ENCODE measurements at places on chromosomes 13 and 19. TPM values are rescaled to one million over a fixed set of nuclear protein-coding genes. Genes with fewer than 3 reads are reported as not detected.

DNA sequence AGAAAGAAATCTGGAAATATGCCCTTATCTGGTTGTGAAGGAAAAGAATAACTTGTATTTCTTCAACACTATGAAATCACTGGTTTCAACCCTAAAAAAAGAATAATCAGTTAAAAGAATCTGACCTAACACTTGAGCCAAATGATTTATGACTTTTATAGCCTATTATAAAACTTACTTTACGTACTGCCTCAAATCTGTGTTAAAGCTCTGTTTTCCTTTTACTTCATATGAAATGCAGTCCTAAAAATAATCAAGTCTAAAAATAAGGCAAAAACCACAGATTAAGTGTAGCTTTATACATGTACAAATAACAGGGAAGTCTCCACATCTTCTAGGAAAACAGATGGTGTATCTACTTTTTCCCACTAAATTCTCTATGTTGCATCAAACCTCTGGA lies 101.3 kb downstream of the VWA8 start:
- no peak for DNase-seq

GRCh38 chr19:2678044-2678671 lies 24.3 kb downstream of the GNG7 start:
- peak; percentile 67 for DNase-seq

DNA sequence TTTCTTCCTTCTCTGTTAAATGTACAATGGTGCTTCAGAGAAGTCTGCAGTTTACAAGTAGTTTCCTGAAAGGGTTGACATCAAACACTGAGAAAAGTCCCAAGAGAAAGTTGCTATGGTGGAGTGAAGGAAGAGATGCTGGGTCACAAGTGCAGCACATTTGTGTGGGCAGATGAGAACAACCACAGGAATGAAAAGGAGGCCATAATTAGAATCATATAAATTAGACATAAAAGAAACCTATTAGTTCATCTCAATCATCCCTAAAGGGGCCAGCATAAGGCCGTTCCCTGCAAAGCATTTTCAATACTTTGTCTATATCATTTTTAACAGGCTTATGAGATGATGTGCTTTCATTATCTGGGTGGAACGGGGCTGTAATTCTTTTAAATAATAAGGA lies 359.2 kb downstream of the IRS2 start:
- DNase-seq, result no peak

DNA sequence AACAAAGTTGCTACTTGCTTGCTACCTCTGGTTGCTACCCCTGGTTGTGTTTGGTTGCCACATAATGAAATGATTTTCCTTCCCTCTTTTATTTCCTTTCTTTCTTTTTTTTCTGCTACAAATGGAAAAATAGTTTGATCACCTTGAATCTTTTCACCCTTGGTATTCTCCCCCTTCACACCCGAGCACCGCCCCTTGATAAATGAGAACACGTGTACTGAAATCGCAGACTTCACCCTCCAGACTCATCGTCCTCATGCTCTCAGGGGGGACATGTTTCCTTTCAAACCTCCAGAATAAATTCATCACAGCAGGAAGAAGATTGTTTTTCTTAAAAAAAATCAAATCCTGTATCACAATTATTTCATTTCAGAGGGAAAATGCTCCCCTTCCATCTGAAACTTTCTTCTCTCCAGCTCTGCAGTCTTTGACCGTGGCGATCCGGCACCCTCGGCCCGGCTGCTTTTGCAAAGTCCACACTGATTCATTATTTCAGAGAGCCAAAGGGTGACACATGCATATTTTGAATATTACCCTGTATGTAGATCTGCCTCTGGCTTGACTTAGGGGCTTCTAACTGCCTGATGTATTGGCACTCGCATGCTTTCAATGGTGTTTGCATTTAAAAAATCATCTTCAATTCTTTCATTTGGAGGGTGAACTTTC lies 222.6 kb upstream of the MAB21L1 start:
- no peak for DNase-seq

DNA sequence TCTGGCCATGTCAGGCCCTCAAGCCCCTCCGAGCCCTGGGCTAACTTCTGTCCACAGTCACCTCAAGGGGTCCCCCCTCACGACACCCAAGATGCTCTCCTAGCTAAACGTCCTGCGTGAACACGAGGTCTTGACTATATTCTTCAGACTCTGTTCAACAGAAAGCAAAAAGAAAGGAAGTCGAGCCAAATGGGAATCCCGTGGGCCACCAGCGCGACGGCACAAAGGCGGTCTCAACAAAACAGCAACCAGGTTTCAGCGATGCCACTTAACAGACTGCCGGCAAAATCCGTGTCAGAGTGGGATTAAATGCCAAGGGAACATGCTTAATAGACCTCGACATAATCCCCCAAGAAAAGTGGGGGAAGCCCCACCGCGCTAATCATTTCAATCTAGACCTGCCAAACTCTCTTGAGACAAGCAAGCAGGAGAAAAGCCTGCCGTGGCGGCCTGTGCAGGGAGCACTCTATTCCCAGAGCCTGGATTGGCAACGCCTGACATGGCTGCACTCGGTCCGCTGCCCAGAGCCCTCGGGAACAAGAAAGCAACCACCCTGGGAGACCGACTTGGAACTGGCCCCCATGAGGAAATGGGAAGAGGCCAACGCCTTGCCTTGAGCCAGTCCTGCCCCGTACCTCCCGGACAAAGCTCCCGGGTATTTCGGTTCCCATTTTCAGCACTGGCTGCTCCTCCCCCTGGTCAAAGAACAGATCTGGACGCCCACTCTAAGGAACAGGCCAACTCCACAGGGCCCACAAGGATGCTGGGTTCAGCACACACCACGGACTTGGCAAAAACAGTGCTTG lies 16.0 kb downstream of the ZC3H4 start:
- no peak for DNase-seq

FFAR3 gene
- 17.9 TPM for polyA plus RNA-seq

S1PR5 gene
- 0.18 TPM for polyA plus RNA-seq

All from CD14-positive monocyte (primary cell).